ENCODE measurements at places on chromosomes 12 and 14. TPM values are rescaled to one million over a fixed set of nuclear protein-coding genes. Genes with fewer than 3 reads are reported as not detected.

Gene GUCY2C
- total RNA-seq, result not detected

Gene RAD9B
- 0.74 TPM for total RNA-seq

DNA sequence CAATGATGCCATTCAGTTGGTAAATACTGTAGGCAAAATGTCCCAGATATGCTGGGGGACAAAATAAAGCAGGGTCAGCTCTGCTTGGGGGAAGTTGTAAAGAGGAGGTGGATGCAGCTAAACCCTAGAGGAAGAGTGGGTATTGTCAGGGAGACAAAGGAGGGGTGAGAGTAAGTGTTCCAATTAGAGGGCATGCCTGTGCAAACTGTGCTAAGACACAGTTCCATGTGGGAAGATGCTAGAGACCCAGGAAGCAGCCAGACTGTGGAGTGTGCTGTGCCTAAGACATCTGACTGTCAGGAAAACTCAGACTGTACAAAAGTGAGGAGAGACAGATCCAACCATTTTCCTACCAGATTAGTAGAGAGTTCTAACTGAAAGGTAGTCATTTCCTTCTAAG, 474.3 kb downstream of the ATP23 start:
- no peak overlapping the region for H3K4me3 ChIP-seq
- H3K36me3 ChIP-seq, result no peaks in the 10 kb centered on the region
- no peak for DNase-seq
- H3K27me3 ChIP-seq, result no peaks in the 10 kb centered on the region

Gene RIPK3
- total RNA-seq, result 12.5 TPM

GRCh38 chr14:95695913-95696312, 9.7 kb downstream of the TCL1B start:
- no peak overlapping the region for H3K27ac ChIP-seq
- no peaks in the 10 kb centered on the region for H3K4me1 ChIP-seq
- H3K4me3 ChIP-seq, result no peak overlapping the region
- no peaks in the 10 kb centered on the region for H3K27me3 ChIP-seq
- H3K36me3 ChIP-seq, result no peaks in the 10 kb centered on the region
- DNase-seq, result no peak
